ENCODE measurements at places on chromosomes 2 and 18.

GRCh38 chr18:28485210-28485801 lies 308.4 kb upstream of the CDH2 start:
- DNase-seq = no peak

DNA sequence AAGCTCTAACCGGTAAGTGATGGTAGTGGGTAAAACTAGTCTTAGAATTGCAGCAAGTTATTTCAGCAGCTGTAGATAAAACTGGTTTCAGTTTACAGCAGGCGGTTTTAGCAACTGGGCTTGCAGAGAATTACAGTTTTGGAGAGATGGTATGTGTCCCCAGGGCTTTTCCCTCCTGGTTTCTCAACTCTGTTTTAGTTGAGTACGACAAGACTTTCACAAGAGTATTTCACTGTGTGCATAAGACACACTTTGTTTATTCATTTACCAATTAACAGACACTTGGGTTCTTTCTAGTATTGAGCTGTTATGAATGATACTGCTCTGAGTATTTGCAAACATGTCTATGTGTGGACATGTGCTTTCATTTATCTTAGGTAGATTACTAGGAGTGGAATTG lies 65.6 kb upstream of the RFX8 start:
- DNase-seq = no peak

- DNase-seq = no peak
These were observed 257.9 kb upstream of the ATP5MC3 start for GRCh38 chr2:175439416-175439815.

GRCh38 chr2:177543007-177543760 lies 150.6 kb downstream of the AGPS start:
- no peak for DNase-seq

- DNase-seq = no peak
These were observed 934.8 kb upstream of the DDX18 start for GRCh38 chr2:116879650-116880160.

DNA sequence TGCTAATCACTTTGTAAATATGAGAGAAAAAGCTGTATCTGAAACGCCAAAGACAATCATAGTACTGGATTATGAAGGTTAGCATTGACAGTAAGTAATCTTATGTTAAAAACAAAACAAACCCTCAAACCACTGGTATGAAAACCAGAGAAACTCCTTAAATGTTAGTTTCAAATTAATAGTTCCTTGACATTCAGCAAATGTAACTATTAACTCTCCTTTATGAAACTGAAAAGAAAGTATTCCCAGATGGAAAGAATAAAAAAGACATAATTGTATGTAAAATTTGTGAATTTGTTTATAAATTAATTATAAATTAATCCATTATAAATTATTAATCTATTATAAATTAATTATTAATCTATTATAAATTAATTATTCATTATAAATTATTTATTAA lies 12.3 kb downstream of the FASTKD1 start:
- no peak for DNase-seq

DNA sequence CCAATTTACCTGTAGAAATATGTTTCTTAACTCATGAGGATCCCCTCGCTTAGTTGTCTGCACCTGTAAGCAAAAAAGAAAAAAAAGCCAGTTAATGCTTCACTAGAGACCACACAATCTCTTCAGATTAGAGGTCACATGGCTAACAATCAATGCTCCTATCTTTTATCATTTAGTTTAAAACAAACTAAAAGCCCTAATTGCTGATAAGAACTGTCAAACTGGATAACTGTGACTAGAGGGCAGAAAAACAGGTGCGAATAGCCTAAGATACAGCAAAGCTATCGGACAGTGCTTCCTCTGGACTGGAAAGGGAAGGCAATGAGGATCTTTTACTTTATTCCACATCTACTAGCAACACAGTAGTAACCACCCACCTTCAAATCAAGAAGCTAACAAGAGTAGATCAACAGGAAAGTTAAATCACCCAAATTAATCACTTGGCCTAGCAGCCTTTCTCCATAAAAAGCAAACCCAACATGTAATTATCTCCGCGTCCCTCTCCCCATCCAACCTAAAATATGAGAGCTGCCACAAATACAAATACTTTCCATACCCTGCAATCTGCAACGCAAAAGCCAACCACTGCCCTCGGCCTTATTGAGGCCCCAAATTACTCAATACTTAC lies 734 bp downstream of the SLC25A12 start:
- peak; percentile 38 for DNase-seq

DNA sequence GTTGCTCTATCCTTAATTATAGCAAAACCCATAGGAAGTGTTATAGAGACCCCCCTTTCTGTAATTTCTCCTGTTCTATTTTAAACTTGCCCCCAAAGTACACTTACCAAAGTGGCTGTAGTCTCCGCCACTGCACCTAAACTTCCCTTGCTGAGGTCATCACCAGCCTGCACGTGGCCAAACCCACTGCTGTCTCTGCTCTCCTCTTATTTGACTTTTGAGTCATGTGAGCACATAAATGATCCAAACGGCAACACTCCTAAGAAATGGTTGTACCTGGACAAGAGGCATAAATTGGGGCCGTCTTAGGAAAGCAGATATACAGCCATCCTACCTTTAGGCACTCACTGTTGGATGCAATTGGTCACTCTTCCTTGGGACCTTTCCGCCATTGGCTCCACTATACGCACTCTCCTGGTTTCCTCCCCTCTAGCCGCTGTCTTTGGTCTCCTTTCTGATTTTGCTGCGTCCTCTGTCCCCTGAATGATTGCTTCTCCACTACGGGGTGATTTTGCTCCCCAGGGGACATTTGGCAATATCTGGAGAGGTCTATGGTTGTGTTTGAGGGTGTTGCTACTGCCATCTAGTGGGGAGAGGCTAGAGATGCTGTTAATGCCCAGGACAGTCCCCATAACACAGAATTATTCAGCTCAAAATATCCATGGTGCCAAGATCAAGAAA lies 19.2 kb upstream of the IL36G start:
- DNase-seq = peak; percentile 64

DNA sequence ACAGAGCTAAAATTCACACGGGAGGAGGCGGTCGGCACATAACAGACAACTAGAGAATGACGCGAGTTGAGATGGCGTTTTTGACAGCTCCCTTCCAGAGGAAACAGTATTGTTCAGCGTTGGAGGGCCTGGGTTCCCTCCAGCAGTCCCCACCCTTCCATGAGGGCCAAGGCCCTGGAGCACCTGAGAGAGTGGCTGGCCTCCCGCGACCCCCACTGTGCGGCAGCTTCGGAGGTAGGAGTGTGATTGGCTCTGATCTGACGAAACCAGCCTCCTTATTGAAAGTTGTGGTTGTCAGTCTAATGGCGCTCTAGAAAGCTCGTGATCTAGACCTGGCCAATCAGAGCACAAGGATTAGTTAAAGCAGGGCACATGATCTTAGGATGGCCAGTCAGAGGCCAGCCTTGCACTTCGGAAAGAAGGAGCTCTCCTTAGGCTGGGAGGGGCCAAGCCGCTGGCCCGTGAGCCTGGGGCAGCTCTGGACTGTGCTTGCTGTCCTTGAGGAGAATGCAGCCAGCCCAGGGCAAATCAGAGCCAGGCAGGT lies 104.5 kb upstream of the CELF4 start:
- no peak for DNase-seq

GRCh38 chr2:173400760-173401159 lies 46.1 kb downstream of the CDCA7 start:
- DNase-seq = peak; percentile 62

DNA sequence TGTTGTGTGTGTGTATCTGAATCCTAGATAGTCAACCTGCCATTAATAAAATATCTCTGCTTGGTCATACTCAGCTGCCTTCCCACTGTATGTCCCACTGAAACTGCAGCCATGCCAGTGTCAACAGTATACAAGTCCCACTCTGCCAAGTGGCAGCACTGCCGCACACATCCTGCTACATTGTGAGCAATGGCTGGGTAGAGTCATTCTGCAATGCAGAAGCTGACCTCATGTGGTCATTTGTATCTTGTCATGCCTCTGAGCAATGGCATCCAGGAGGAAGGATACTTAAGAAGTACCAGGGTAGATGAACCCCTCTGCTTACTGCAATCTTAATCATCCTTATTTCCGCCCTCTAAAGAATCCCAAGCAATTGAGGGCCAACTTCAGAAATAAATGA lies 302.2 kb upstream of the DDX18 start:
- DNase-seq = peak; percentile 14

GRCh38 chr2:152433791-152434190 lies 98.8 kb downstream of the FMNL2 start:
- no peak for DNase-seq

- no peak for DNase-seq
These were observed 58.0 kb downstream of the TCF7L1 start for GRCh38 chr2:85191157-85191556.

DNA sequence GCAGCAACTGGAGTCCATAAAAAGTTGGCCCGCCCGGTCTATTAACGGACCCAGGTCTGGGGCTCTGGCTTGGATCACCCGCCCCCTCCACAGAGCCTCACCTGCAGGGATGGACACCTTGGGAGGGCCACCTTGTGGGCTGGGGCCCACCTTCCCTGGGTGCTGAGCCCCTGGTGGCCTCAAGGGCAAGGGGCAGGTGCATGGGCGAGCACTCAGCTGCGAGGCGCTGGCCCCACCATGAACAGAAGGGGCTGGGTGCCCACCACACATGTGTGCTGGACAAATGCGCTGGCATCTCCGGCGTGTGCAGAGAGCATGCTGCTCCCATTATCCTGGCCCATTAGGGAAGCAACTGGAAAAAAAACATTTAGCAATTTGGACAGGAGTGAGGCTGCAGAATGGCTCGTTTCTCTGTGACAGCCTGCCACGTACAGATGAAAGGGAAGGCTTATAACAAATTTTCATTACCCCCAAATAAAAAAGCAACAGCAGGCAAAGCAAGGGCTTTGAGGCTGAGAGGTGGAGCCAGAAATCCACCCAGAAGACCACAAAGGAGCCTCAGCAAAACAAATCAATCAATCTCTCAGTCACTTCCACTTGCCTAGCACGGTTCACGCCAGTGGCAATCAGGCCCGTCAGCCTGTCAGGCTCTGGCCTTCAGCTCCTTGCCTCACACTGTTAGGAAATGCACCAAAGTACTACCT lies 253.1 kb upstream of the ZNF521 start:
- no peak for DNase-seq

DNA sequence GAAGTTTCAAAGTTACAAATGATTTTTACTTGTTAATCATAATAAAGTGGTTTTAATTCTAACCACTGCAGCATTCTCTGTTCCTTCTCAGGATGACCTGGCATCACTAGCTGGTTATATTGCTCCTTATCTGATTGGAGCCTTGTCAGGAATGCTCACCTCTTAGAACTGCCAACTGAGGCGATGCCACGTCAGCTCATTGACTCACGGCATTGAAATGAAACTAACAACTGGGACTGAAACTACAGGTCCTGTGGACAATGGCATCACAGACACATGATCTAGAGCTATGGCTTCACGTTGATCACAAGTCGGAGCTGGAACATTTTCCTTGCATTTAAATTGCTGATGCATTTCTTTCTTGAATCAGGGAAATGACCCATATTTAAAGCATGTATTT lies 54.9 kb upstream of the MAP2 start:
- DNase-seq = peak; percentile 97

- DNase-seq = no peak
These were observed 25.5 kb upstream of the CEP68 start for GRCh38 chr2:65030476-65031332.

DNA sequence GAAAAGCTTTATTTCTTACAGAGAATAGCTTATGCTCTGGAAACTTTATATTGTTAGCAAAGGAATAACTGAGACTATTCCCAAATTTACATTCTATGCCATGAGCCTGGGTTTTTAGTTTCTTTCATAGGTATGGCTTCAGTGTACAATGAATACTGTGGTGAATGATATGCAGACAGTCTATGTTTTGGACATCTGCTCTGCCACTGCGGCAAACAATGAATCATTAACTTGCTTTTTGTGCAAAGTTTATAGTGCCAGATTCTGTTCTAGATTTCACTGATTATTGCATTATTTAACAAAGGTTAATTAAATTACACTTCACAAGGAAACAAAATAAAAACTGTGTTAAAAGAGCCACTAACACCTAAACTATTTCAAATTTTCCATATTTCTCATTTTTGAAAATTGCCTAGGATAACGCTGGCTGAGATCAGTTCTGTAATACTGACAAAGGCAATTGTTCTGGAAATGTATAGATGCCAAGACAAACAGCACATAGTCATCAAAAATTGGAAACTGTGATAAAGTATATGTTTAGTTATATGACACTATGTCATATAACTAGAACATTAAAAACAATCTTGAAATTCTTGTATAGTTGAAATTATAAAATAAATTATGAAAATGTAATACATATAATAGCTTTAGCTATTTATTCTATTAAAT lies 74.7 kb downstream of the ITSN2 start:
- DNase-seq = no peak

GRCh38 chr2:42256505-42256904 lies 87.4 kb downstream of the EML4 start:
- DNase-seq = no peak

DNA sequence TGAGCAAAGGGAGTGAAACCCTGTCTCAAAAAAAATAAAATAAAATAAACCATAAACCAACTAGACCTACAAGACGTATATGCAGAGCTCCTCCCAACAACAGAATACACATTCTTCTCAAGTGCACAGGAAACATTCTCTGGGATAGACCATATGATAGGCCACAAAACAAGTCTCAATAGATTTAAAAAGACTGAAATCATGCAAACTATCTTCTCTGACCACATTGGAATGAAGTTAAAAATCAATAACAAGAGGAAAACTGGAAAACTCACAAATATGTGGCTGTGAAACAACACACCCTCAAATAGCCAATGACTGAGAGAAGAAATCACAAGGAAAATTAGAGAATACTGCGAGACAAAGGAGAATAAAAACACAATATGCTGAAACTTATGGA lies 7.2 kb upstream of the AFG3L2 start:
- DNase-seq = no peak
